ENCODE measurements at places on chromosomes 11 and 22.

DNA sequence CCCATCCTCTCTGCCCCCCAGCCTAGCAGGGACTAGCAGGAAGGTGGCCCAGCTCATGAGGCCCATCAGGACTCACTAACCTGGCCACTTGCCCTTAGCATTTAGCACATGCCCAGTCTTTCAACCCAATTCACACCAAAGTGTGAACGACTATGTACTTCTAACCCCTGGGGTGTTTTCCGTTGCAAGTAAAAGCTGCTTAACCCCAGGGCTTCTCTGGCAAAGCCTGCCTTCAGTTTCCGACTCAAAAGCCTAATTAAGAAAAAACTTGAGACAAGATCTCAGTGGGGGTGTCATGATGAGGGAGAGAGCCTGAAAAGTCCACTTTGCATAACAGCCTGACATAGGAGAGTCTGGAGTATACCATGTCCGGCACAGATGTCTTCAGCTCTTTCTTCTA lies 347.8 kb downstream of the MN1 start:
- DNase-seq = no peak

GRCh38 chr11:87739261-87739660 lies 436.0 kb downstream of the RAB38 start:
- no peak for DNase-seq

- DNase-seq = peak; percentile 76
These were observed 23.2 kb downstream of the COMMD9 start for GRCh38 chr11:36265793-36266628.

GRCh38 chr11:101582989-101583250 lies 887 bp downstream of the TRPC6 start:
- DNase-seq = no peak

DNA sequence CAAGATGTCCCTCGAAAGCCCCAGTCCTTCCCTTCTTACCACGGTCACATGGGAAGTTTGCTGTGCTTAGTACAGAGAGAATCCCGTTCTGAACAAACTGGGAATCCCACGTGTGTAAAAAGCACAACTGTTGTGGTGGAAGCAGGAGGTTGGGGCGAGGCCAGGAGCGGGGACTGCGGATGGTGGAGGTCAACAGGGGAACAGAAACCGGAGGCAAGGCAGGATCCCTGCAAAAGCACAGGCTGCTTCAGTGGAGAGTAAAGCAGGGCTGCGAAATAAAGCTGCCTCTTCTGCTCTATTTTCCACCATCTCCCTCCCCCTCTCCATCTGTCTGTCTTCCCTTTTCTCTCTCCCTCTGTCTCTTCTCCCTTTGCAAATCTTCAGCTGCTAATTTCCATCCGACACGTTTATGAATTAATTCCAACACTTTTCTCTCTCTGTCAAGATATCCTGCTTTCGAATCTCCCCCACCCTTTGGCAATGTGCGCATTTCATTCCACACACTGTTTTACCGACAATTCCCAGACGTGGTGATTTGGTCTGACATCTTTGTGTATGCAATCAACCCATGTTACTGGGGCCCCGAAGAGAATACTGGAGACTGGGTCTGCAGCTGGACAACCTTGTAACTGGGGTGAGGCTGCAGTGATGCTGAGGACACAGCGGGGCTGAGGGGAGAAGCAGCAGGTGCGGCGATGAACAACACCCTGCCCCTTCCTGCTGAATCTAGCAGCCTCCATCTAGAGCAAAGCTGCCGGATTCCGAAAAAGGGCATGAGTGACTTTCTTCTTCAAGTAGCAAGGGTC lies 571.8 kb downstream of the OPCML start:
- DNase-seq = no peak

- DNase-seq = peak; percentile 68
These were observed 82.8 kb downstream of the FLI1 start for GRCh38 chr11:128776424-128777284.

DNA sequence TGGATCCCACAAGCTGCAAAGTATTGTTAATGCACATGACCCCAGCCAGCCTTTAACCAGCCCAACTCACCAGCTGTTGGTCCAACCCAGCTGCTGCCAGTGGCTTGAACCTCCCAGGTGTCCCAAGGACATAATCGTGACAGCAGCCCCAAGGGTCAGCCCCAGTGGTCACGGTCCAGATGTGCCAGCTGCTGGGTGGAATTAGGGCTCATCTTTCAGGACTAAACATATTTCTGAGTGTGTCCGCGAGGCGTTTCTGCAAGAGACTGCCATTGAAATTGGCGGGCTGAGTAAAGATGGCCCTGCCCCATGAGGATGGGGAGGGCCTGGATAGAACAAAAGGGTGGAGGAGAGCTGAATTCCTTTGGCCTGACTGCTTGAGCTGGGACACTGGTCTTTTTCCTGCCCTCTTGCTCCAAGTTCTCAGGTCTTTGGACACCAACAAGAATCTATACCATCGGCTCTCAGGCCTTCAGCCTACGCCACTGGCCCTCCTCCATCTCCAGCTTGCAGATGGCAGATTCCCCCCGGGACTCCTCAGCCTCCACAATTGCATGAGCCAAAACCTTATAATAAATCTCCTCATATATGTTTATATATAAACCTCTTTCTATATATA lies 240.2 kb downstream of the MN1 start:
- no peak for DNase-seq

DNA sequence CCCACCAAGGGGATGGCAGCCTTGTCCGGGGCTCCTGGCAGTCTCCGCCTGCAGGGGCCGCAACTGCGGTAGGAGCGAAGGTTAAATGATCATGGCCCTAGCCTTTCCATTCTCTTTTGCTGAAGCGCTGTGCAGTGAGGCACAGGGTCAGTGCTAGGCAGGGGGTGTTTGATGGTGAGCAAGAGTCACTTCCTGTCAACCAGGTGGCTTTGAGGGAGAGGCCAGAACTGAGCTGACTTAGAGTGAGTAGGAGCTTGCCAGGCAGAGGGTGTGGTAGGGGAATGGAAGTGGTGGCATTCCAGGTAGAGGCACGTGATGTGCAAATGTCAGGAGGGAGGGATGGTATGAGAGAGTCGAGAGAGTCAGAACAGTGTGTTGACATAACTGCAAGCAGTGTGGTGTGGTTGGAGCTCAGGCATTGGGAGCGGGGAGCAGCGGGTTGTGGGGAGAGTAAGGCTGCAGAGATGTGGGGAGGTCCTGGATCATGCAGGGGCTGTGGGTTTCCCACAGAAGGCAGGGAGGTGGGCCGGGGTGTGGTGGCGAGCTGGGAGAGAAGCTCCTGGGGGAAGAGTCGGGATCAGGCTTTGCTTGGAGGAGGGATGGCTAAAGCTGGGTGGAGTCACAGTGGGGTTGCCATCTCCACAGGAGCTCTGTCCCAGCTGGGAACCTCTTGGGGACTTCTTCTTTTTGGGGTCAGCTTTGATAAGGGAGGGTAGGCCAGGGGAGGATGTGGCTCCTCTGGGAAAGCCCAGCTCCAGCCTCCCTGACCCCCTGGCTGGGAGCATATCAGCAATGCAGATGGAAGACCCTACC lies 33.3 kb downstream of the AMPD3 start:
- no peak for DNase-seq

GRCh38 chr11:90373971-90374370 lies 151.1 kb upstream of the CHORDC1 start:
- no peak for DNase-seq
